Umbilical cord (tissue), 2 donors: ENCODE measurements at places on chromosomes 5 and 9. TPM values are rescaled to one million over a fixed set of nuclear protein-coding genes. Genes with fewer than 3 reads are reported as not detected.

Gene PCDHGB3
- total RNA-seq = 11.8 TPM

Gene OR1N1
- 1.2 TPM for total RNA-seq

Gene ADGRD2
- not detected for total RNA-seq

Gene WDR38
- total RNA-seq = not detected

- DNase-seq = peak; percentile 21
Measured at GRCh38 chr9:82597241-82598203, 465.4 kb downstream of the RASEF start.

DNA sequence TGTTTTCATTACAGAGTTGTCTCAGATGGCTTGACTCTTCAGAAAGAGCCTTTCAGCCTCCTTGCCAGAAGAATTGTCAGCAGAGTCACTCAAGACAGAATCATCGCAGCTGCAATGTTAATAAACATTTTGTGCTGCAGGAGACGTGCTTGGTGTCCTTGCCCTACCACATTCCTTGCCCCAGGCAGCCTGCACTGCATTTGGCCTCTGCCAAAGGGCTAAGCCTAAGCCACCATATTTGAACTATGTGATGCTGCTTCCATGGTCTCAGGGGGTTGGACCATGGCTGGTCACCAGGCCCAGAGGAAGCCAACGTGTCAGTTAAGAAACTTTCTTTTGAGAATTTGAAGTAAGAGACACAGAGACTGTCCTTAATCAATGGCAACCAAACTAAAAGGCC is 145.4 kb downstream of the ACTL7B start:
- no peak for DNase-seq

DNA sequence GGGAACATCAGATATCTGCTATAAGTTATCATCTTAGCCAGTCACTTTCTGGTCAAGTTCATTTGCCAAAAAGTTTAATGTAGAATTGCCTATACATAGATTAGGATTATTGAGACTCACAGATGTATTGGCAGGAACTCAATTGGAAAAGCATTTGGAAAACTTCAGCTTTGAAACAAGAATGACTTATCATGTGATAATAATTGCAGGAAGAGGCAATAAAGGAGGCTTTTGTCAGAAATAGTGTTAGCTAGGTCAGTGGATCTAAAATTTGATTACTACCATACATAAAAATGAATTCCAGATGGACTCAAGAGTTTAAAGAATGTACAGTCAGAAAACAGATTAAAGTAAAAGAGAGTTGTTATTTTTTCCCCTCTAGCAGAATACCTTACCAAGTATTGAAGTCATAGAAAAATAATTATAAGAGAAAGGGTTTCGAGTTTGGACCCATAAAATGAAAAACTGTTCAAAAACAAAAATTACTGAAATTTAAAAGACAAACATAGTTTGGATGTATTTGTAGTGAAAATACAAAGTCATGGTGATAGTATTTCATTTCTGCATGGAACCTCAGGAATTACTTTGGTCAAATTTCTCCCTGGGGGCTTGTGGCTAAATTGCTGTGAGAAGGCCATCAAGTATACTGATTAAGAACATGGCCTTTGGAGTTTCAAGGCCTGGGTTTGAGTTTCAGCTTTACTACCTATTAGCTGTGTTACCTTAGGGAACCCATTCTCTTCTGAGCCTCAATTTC is 159.9 kb downstream of the TMEM38B start:
- no peak for DNase-seq

DNA sequence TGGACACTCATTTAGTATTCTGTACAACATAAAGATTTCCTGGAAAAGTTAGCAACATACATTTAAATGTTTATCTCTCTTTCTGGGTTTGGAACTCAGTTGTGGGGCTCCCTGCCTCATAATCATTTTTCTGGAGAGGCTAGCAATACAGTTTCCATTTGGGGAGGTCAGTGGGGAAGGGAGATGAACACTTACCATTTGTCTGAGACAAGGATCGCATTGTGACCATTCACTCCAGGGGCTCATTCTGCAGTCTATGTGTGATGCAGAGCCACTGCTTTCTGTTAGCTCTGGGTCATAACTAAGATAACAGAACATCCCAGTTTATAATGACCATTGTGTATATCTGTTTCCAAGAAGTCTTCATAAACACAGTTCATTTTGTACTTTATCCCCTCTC is 22.4 kb downstream of the C9 start:
- DNase-seq = no peak

DNA sequence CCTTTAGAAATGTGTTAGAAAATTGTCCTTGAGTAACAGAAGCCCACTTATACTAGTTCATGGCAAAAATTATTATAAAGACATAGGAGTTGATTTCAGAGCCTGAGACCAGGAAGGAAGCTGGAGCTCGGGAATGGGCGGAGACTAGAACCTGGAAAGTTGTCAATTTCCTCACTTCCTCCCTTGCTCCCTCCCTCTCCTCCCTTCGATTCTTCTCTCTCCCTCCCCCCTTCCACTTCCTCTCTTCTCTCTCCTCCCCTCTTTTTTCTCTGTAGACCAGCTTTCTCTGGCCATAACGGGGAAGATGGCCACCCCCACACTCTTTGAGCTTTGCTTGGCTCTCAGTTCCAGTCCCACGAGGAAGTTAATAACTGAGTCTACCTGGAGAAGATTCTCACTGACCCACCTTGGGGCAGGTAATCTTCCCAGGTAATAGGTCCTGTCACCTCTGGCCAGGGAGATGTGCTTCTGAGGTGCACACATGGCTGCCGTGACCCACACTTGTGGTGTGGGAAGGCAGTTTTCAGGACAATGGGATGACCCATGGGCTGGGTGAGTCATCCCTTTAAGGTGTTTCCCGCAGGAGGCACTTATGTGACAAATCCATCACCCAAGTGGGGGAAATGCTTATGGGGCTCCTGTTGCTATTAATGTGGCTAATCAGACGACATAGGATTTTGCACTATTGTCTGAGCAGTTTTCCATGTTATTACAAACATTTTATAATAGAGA is 78.7 kb downstream of the HSPA4 start:
- no peak for DNase-seq

- peak; percentile 68 for DNase-seq
Measured at GRCh38 chr9:129333617-129334104, 155.6 kb upstream of the IER5L start.

GRCh38 chr5:72991394-72991793 is 35.6 kb downstream of the FCHO2 start:
- DNase-seq = no peak

GRCh38 chr5:97624886-97625285 is 441.8 kb upstream of the RIOK2 start:
- peak; percentile 23 for DNase-seq

DNA sequence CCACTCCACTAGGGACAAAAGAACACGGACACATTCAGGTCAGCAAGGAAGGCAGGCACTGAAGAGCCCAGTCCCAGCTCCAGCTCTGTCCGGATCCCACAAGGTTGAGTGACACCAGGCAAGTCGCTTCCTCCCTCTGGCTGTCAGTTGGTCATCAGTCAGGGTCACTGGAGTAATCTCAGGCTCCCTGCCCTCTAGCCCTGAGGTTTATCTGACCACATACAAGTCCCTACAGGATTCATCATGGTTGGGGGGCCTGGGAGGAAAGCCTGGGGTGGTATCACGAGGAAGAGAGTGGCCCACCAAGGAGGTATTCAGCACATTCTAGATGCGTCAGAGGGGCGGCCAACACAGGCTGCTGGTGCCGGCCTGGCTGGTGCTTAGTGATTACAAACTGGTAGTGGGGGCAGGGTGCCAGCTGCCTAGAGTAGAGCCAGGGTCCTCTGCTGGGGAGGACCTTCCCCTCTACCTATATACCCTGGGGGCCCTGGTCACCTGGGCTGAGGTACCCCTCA is 81.5 kb downstream of the SHB start:
- DNase-seq = no peak

- DNase-seq = no peak
Measured at GRCh38 chr9:105757496-105758251, 63.3 kb downstream of the TMEM38B start.

DNA sequence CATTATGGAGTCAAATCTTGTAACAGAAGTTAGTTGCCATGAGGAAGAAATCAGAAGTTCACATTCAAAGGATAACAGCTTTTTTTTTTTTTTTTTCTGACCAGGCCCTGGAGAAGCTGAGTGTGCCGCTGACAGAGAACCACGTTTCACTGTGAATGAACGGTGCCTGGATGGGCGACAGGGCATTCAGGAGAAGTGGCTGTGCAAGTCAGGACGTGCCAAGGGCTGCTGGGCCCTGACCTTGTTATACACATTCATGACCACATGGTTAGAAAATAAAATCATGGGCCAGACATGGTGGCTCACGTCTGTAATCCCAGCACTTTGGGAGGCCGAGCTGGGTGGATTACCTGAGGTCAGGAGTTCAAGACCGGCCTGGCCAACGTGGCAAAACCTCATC is 91.6 kb downstream of the ANKH start:
- no peak for DNase-seq

DNA sequence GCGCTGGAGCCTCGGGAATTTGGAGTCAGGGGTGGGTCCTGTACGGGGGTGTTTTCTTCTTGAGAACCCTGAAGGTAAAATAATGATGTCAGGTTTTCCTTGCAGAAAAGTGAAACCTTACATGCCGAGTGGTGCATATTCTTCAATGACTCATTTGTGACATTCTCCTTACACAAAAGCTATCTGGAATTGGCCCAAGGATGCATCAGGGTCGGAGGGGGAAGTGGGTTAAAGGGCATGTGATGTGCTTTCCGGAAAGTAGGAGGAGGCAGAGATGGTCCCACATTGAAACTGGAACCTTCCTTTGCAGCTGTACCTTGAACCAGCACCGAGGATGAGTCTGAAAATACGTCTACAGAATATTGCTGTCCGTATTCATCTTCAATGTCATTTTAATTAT is 411.2 kb upstream of the IRX4 start:
- DNase-seq = no peak

DNA sequence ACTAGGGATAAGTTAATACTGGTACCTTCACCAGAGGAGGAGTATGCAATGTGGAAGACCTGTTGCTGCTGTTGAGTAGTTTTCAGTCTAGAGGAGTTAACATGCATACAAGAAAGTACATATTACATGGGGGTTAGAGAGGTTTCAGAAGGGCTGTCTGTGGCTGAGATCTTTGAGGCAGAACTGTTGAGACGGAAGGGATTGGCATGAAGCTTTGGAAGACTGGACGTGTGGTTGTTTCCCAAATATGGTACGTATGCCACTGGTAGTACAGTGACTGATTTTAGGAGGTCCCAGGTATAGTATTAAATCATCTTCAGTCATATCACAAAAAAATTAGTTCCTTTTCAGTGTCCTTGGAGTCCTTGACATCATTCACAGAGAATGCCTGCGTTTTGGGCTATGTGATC is 17.6 kb downstream of the TNFAIP8 start:
- no peak for DNase-seq

- peak; percentile 64 for DNase-seq
Measured at GRCh38 chr9:78399153-78399552, 102.2 kb downstream of the PSAT1 start.

- no peak for DNase-seq
Measured at GRCh38 chr9:87950765-87951488, 23.4 kb downstream of the CDK20 start.

- peak; percentile 46 for DNase-seq
Measured at GRCh38 chr5:74257060-74257527, 383.4 kb downstream of the ENC1 start.

- no peak for DNase-seq
Measured at GRCh38 chr5:159230657-159231056, 21.3 kb upstream of the RNF145 start.

DNA sequence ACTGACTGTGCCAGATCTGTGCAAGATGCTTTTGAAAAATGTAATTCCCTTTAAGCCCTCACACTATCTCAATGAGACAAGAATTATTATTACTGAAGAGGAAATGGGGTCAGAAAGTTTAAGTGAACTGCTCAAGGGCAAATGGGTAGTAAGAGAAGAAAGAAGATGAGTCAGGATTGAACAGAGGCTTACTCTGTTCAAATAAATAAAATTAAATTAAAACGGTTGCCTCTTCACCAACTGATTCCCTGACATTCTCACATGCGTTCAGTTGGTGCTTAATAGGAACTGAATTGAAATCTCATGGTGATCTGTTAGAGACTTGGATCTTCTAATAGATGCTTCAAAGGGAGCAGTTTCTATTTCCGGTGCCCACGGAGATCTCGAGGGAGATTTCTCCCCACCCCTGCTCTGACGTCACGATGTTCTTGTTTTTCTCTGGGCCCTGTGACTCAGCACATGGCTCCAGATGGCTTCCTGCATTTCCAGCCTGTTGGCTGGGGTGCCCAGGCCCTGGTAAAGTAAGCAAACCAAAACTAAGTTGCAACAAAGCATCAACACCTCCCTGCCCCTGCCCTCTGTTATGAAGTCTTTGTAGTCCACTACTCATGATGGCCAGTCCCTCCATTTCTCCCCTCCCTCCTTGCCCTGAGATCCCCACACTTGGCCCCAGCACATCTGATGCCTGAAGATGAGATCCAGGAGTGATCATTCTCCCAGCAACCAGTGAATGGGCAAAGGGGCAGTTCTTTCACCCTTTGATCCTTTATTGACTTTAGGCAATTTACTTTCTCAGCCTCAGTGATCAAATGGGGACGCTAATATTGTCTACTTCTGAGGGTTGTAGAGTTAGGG is 106.1 kb upstream of the CPEB4 start:
- DNase-seq = peak; percentile 84

DNA sequence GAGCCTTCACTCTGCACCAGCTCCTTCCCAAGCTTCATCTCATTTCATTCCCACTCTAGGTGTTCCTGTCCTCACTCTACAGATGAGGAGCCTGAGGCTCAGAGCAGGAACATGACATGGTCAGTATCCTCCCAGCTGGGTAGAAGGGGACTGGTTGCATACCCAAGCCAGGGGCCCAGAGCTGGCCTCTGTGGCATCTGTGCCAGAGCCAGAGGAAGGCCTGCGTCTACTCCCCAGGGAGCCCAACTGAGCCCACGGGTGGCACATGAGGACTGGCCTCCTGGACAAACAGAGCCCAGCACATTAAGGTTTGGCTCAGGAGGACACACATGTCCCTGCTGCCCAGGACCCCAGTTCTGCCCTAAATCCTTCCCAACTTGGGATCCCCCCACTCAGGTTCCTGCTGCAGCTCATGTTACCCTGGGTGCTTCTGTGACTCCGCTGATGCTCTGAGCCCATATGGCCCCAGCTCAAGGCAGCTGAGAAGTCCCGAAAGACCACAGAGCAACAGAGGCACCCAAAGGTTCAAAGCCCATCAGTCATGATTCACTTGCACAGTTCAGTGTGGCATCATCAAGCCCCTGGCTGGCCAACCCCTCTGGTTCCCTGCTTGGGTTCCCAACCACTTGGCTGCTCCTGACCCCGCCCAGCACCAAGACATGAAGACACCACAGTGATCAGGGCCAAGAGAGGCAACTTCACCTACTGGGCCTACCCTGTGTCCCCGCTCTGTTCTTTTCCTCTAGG is 8.5 kb upstream of the NEURL1B start:
- no peak for DNase-seq
